Left forelimb (tissue), 1 donor: ENCODE measurements at places on chromosomes 7 and 10.

GRCh38 chr7:39631736-39632308 is 8.4 kb downstream of the RALA start:
- DNase-seq = no peak

DNA sequence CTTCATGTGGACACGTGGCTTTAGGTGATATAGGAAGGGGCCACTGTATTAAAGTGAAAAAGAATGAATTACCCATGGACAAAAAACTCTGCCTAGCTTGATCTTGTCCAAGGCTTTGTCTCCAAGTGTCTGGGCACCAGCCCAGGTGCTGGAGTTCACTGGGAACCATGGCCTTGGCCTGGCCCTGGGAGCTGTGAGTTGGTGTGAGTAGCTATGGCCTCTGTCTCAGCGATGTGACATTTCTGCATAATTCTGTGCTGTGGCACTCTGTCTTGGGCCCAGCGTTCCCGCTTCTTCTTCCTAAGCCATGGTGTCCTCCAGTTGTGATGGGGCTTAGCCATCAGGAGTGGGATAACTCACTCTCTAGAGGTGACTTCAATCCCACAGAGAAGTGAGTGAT is 119.0 kb upstream of the PPP2R2D start:
- DNase-seq = no peak

DNA sequence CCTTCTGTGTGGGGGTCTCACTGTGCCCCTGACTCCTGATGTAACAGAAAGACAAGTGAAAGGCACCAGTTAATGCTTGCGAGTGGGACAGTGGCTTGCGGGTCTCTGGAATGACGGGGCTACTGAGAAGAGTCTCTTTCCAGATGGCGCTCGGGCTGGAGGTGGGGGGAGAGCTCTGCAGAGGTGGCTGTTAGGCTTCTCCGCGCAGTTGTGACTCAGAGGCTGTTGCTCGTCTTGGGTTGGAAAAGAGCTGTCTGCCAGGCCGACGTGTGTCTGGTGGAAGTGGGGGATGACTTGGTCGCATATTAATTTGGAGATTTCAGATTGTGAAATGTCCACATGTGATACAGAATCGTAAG is 27.9 kb upstream of the SH2B2 start:
- no peak for DNase-seq

DNA sequence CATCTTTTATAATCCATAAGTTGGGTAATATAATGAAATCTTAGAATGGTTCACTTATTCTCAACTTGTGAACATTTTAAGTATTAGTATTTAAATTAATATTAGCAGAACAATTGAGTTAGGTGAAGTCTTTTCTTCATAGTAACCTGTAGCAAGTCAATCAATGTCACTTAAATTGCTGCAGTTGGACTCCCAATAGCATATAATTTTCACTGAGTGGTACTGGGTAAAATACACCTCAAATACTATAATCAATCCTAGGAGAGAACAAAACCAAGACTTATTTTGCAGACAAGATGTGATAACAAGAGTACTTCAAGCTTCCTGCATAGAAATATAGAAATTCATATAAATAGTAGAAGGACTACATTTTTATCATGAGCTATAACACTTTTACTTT is 677.9 kb upstream of the LRRN3 start:
- no peak for DNase-seq

- no peak for DNase-seq
Observed at GRCh38 chr10:69383558-69383957, 33.2 kb downstream of the TACR2 start.

GRCh38 chr7:148385009-148385682 is 205.4 kb upstream of the C7orf33 start:
- no peak for DNase-seq

GRCh38 chr10:43044961-43045621 is 31.8 kb upstream of the RET start:
- DNase-seq = peak; percentile 52

DNA sequence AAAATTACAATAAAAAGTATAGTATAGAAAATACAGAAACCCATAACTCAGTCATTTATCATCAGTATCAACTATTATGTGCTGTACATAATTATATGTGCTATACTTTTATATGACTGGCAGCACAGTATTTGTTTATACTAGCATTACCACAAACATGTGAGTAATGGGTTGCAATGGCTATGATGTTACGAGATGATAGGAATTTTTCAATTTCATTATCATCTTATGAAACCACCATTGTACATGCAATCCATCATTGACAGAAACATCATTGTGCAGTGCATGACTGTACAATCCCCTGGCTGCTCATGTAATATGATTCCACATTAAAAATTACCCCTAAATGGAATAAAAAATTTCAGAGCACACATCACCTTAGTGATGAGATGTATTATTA is 55.7 kb upstream of the TMEM229A start:
- DNase-seq = no peak

- DNase-seq = no peak
Observed at GRCh38 chr7:141157138-141157765, 83.4 kb downstream of the TMEM178B start.
